Amygdala (tissue), 56 donors: ENCODE measurements at places on chromosomes 12 and 14.

- no peak for DNase-seq
Observed at GRCh38 chr12:64578566-64578965, 31.7 kb upstream of the RASSF3 start.

- no peak for DNase-seq
Observed at GRCh38 chr14:70779667-70780066, 29.6 kb downstream of the MAP3K9 start.

DNA sequence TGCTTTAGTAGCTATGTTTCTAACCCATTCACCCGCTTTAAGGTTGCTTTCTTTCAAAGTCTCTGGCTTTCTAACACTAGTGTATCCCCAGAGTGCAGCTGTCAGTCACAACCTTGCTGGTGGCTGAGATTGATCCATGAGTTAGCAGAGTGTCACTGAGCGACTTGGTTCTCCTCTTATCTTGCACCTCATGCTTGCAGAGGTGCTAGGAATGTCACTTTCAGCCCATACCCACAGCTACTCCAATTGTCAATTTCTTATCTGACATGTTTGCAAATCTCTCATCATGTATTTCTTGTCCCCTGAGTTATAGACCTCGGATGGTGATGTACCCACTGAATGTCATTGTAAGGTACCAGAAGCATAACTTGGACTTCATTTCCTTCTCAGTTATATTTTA lies 1110.2 kb downstream of the GALC start:
- DNase-seq = no peak

GRCh38 chr12:56522411-56523193 lies 982 bp downstream of the RBMS2 start:
- DNase-seq = no peak

- no peak for DNase-seq
Observed at GRCh38 chr12:118055865-118056773, 4.9 kb downstream of the WSB2 start.

- no peak for DNase-seq
Observed at GRCh38 chr12:52828591-52829021, 5.5 kb downstream of the KRT79 start.

DNA sequence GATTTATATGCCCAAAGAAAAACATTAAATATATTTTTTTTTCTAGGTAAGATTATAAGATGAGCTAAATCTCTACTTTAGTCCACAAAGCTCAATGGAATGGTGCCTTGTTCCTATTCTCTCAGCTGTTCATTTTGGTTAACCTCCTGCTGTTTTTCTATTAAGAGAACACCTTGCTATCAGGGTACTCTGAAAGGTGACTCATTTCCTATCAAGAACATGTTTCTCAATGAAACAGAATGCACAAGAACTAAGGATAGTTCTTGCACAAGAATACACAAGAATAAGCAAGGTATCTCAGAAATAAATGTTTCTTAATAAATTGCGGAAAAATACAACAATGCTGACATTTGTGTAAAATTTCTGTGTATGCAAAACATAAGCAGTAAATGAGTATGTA lies 14.1 kb downstream of the ABCD2 start:
- no peak for DNase-seq

GRCh38 chr12:2035431-2036055 lies 17.2 kb upstream of the CACNA1C start:
- DNase-seq = peak; percentile 57

DNA sequence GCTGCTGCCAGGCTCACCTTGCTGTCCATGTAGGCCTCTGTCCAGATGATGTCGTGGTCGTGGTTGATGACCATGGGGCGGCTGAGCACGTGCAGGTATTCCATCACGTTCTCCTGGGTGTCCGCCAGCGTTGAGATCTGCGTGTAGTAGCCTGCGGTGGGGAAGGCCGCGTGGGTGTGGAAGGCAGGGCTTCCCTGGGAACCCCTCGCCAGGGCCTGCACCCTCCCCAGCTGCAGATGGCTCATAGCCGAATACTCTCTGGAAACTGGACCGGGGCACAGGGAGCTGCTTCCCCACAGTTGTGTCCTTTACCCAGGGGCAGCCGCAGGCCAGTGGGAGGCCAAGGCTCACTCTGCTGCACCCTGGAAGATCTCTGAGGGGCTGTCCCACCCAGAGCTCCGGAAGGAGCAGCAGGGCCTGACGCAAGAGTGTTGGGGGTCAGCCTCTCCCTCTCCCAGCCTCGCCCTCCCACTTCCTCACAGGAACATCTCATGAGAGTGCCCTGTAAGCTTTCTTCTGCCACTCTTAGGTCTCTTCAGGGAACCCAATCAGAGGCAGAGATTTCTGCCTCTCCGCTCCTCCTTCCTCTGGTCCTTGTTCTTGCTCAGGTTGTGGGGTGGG lies 35.5 kb downstream of the CACNA2D4 start:
- no peak for DNase-seq

DNA sequence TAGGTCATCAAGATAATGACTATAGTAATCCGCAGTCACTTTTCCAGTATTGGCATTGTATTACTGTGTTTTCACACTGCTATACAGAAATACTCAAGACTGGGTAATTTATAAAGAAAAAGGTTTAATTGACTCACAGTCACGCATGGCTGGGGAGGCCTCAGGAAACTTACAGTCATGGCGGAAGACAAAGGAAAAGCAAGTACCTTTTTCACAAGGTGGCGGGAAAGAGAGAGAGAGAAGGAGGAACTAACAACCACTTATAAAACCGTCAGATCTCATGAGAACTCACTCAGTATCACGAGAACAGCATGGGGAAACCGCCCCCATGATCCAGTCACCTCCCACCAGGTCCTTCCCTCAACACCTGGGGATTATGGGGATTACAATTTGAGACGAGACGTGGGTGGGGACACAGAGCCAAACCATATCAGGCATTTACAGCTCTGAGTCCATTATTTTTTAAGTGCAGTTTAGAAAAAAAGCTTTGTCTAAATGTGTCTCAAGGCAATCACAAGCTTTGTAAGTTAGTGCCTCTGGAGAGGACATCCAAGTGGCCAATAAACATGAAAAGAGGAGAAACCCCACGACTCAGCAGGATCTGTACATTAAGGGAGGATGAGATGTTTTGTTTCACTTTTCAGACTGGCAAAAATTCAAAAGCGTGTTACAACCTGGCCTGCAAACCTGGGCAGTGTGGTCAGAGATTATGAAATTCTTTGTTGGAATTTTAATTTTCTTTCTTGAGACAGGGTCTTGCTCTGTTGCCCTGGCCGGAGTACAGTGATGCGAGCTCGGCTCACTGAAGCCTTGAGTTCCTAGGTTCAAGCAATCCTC lies 82.0 kb downstream of the DNAH10 start:
- DNase-seq = no peak
